ENCODE measurements at places on chromosomes 16 and 17.

DNA sequence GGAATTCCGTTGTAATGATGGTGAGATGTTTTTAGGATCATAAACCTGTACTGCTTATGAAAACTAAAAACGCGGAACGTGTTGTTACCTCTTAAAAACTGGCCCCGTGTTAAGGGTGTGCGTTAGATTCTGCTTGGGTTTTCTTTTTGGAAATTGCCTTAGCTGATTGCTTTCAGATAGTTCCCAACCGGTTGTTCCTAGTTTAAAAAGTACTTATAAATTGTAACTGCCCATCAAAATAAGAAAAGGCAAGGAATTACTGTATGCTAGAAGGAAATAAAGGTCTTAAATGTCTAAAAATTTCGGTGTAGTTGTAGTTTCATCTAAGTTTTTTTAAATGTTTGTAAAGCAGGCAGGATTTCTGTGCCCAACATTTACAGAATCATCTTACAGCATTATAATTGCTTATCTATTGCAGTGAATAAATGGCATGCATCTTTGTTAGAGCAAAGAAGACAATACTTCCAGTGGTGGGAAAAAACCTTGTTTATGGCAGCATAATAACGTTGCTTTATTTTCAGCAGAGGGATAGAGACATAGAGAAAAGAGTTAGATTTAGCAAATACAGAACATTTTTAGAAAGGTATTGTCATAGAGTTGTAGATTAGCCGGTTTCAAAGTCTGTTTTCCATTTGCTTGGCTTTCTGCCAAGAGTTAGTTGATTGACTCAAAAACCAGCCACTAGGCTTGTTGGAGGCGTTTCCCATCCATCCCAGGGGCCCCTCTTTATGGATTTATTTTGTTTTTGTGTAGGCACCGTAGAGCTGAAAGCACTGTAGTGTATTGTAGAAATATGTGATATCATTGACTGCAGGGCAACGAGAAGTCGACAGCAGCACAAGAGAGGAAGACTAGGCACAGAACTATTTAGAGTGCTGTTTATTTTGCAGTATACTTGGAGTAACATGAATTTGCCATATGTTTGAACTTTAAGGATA is 1.7 kb downstream of the PPM1D start:
- peak; percentile 50 for DNase-seq

- DNase-seq: no peak
Measured at GRCh38 chr16:31467858-31468257, 4.1 kb upstream of the TGFB1I1 start.

DNA sequence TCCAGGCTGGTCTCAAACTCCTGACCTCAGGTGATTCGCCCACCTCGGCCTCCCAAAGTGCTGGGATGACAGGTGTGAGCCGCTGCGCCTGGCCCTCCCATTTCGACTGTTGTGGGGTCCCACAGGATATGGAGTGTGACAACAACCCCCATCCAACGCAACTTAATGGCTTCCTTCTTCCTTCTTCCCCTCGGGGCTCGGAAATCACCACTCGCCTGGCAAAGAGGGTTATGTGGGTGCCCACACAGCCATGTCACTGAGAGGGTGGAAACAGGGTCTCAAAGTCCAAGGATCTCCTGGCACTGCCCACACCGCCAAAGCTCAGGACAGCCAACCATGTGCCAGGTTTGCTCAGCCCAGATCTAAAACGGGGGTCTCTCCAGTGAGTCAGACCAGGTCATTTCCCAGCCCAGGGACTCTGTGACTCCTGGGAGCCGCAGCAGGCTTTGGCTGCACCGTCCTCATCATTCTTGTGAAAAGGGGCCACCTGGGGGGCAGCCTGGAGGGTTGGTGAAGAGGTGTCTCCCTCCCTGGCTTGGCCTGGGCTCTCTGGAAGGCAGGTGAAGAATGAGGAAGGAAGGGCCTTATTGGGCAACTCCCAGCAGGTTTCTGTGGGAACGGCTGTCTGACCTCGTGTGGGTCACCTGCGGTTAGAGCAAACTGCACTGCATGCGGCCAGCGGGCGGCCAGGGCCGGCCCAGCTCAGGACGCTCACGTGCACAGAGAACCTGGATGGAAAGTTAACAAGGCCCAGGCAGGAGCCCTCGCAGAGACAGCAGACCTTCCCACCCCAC is 25.3 kb upstream of the LITAF start:
- DNase-seq: no peak

- no peak for DNase-seq
Measured at GRCh38 chr17:74637265-74637664, 13.7 kb upstream of the CD300E start.

DNA sequence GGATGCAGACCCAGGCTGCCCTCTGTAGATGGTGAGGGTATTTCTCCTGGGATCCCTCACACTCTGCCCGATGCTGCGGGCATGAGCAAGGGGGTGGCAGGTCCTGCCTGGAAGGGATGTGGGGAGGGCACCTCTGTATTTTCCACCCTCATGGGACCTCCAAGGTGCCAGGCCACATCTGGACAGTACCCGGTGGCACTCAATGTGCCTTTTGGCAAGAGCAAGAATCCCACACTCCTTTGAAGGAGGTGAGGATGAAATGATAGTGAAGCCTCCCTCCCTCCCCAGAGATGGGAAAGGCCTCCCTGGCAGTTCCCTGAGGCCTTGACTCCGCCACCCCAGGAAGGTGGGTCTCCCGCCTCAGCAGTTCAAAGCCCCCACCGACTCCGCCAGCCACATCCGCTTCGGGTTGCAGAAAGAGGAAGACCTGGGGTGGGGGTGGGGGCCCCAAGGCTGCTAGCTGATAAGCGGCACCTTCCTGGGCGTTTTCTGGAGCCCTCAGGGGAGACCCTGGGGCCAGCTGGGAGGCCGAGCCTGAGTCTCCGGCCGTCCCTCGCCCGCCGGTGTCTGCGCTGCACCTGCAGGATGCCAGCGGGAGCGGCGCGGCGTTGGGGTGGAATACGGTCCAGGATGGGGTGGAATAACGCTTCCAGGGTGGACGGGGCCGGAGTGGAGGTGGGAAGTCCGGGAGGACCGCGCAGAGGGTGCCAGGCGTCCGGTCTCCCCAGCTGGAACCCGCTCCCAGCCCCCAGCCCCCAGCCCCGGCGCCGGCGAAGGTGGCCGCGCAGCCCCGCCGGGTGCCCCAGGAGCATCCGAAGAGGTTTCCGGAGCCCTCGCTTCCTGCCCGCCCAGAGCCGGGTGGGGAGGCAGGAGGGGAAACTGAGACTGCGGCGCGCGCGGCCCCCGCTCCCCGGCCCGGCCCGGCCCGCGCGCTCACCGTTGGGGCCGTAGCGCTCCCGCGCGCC is 718 bp downstream of the ATP2A3 start:
- no peak for DNase-seq

GRCh38 chr17:49717371-49717861 is 9.7 kb upstream of the SLC35B1 start:
- no peak for DNase-seq

- DNase-seq: no peak
Measured at GRCh38 chr16:10031473-10031872, 150.8 kb downstream of the GRIN2A start.

- DNase-seq: no peak
Measured at GRCh38 chr16:78461496-78462287, 362.2 kb downstream of the WWOX start.

GRCh38 chr16:58306327-58306726 is 11.5 kb upstream of the PRSS54 start:
- DNase-seq: no peak

GRCh38 chr17:17748179-17748578 is 66.9 kb downstream of the RAI1 start:
- DNase-seq: no peak

DNA sequence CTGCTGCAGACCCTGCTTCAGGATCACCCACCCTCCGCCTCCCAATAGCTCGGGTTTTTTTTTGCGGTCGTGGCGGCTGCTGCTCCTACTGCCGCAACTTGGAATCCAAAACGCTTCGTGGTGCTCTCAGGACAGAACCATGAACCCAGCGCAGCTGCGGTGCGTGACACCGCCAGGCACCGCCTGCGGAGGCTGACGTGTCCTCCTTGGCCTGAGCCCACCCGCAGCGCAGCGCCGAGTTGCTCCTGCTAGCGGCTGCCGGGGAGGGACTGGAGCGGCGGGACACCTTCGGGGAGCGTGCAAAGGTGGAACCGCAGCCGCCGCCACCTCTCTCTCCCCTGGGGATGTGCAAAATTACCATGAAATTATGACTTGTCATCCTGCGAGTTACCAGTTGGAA is 1893.0 kb downstream of the TP53TG3F start:
- DNase-seq: no peak

GRCh38 chr16:64304396-64304795 is 817.5 kb downstream of the CDH11 start:
- no peak for DNase-seq

DNA sequence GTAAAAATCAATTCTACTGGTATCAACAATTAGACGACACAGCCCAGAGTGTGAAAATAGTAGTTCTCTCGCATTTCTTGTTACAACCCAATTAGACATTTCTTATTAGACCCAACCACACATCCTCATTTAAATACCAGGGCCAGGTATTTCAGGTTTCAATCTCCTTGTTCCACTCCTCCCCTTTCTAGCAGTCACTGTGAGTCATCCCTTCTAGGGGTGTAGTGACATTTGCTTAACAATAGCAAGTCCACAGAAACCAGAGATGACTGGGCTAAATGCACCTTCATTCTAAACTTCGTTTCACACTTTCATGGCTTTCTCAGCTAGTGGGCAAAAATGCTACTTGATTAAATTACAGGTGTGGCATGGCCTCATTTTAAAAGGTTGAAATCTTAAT is 116.9 kb upstream of the CACNG3 start:
- DNase-seq: no peak

GRCh38 chr16:75566758-75567255 is 628 bp downstream of the GABARAPL2 start:
- DNase-seq: no peak

DNA sequence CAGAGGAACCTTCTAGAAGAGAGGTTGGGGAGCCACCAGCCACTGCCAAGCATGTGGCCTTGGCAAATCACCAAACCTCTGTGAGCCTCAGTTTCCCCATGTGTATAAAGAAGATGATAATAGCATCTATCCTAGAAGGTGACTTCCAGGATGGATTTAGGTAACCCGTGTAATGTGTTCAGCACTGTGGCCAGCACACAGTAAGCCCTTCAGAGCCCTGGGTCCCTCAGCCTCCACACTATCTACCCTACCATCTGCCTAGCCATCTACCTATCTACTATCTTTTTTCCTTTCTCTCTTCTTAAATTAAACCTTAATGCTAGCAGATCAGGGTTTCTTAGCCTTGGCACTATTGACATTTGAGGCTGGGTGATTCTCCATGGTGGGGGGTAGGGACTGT is 33.0 kb downstream of the TEKT5 start:
- DNase-seq: no peak

All from hypothalamus (tissue), 51 donors.